OCI-M1 (cell line): ENCODE measurements at places on chromosomes 4 and X.

- no peak for DNase-seq
These were observed 38.4 kb downstream of the BCORL1 start for GRCh38 chrX:130020661-130021324.

- DNase-seq: no peak
These were observed 29.1 kb downstream of the TBC1D14 start for GRCh38 chr4:6938647-6939271.

DNA sequence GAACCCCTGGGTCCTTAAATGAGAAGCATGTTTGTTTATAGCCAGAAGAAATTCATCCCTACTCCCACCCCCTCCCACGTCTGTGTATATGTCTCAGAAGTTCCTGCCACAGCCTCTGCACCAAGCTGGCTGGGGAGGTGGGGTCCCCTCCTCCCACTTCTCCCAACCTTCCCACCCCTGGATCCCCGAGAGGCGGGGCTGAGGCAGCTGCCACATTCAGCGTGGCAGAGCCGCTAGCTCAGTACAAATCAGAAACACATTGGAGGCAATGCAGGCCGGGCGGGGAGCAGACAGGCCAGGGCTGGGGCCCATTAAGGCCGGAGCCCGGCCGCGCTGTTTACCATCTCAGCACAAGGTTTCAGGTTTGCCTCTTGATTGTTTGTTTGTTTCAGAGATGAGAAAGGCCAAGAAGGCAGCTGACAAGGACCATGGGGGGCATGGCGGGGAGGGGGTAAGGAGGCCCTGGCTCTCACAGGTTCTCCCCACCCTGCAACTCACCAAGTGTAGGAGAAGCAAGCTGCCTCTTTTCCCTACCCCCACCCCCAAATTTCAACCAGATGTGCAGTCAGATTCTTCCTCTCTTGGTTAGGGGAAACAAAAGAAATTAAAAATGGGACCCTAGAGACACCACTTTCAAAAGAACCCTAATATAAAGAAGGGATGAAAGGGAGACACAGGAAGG is 22.3 kb downstream of the PJA1 start:
- DNase-seq: no peak

GRCh38 chr4:37317104-37317643 is 72.6 kb downstream of the NWD2 start:
- DNase-seq: no peak

DNA sequence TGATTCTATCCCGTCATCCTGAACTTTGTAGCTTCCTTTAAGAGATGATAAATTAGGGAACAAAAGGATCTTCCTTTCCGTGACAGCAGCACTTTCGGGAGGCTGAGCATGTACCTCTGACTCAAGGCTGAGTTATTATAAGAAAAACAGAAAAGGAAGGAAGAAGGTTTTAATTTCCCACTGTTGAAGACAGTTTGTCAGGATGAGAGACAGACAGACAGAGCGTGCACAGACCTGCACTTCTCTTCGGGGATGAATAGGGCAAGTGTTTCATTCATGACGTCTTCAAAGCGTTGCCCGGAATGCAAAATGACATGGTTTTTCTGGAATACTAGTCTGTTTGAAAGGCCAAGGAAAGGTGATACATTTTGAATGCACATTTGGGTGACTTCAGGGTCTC is 405.3 kb upstream of the FAT1 start:
- DNase-seq: no peak

DNA sequence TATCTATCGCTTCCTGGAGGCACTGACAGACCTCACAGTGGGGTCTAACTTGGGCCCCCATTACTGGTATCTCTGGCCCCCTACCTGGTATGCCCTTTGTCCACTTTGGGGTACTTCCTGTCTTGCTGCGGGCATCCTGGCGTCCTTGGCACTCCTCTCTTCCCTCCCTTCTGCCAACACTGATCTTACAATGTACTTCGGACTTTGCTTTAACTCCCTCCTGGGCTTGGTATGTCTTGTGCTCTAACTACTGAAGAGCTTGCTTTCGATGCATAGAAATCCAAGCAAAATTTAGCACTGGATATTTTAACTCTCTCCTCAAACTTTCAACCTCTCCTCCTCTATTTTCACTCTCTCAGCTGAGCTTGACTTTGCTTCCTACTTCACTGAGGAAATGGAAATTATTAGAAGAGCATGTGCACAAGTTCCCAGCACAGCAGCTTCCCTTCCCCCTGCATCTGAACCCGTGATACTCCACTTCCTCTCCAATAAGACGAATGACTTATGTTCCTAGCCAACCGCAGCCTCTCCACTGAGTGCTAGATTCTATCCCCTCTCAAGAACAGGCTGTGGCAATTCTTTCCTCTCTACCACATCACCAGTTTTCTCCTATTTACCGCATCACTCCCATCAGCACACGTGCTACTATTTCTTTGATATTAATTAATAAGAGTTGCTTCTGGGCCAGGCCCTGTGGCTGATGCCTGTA is 52.9 kb downstream of the SUPT20HL2 start:
- DNase-seq: peak; percentile 76

DNA sequence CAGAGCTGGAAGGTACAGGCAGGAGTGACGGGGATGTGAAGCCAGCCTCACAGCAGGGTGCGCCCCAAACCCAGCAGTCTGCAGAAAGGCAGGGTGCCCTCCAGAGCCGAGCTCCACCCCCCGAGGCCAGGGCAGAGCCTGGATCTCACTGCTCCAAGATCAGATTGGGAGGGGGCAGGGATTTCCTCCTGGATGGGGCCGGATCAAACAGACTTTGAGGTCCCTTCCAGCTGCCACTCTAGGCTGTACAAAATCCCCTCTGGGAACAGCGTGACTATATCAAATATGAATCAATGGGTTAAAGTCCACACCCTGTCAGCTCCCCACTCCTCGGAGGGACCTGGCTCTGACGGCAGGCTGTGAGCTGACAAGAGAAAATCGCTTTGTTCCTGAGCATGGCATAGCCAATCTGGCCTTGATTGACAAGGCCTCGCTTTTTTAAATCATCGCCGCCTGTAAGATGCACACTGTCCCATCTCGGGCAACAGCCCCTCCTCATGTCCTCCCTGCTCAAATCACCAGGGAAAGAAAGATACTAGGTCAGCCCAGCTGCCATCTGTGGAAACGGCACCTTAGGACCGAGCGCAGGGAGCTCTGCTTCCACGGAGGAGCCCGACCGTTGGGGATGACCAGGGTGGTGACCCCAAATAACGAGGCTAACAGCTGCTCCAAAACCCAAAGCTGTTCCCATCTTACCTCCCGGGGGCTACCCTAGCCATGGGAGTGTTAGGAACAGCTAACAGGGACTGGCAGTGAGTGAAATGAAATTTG is 39.9 kb downstream of the PSAPL1 start:
- DNase-seq: no peak

DNA sequence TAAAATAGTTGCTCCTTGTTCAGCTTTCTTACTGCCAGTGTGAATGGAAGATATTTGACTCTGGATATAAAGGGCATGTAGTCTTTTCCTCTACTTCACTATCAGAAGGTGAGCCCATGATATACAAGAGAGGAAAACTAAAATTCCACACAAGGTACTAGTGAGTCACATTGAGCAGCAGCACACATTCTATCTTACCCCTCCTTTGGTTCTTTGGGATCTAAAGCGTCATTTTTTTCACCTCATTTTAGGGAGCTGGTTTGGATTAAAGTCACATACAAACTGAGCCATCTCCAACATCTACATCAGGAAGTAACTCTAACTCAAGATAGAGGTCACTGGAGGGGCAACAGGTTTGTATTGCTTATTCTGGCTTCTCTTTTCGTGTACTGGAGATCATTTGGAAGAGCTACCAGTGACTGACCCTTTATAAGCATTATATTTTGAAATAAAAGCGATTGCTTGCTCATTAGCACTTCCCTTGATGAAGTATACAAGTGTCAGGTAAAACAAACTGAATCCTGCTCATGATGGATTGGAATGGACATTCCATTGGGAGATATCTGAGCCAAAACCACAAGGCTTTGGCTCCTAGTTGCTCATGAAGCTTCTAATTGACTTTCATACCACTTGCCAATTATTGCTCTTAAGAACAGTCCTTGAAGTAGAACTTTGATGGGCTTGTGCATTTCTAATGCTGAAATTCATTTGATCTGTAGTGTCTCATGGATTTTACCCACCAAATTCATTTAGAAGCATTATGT is 124.1 kb downstream of the SPCS3 start:
- no peak for DNase-seq

GRCh38 chr4:124184792-124185191 is 527.7 kb downstream of the ANKRD50 start:
- no peak for DNase-seq

DNA sequence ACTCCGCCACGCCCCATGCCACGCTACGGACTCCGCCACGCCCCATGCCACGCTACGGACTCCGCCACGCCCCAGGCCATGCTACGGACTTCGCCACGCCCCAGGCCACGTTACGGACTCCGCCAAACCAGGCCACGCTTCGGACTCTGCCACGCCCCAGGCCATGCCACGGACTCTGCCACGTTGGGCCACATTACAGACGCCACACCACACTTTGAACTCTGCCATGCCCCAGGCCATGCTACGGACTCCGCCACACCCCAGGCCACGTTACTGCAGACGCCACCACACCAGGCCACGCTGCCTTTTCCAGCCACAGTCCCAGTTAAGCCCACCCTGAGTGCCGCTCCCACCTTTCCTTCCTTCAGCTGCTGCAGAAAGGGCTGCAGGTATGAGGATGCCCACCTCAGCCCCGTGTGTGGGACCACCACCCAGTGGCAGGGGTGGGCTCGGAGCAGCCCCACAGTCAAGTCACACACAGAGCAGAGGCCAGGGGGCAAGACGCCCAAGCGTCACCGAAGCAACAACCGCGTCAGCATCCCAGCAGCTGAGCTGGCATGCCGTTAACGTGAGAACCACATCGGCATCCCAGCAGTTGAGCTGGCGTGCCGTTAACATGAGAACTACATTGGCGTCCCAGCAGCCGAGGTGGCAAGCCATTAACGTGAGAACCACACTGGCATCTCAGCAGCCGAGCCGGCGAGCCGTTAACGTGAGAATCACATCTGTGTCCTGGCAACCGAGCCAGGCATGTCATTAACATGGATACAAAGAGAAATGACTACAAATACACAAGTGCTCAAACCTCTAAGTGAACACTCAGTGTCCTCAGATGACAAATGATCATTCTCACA is 26.4 kb downstream of the GAK start:
- no peak for DNase-seq

DNA sequence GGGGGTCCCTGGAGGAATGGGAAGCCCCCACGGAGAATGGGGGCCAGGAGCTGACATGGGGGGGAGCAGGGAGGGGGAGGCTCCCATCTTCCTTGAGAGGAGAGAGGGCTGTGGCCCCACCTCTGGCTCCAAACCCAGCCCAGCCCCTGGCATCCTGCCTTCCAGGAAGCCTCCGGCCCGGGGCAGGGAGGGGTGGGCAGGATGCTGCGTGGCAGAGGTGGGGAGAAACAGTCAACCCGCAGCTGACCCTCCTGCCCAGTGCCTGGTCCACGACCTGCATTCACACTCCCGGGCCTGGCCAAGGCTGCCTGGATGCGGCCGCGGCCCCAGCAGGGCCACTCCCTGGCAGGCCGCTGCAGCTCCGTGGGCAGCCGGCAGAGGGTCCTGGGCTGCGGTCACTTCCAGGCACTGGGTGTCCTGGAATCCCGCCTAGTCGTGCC is 39.0 kb downstream of the CPLX1 start:
- DNase-seq: no peak

DNA sequence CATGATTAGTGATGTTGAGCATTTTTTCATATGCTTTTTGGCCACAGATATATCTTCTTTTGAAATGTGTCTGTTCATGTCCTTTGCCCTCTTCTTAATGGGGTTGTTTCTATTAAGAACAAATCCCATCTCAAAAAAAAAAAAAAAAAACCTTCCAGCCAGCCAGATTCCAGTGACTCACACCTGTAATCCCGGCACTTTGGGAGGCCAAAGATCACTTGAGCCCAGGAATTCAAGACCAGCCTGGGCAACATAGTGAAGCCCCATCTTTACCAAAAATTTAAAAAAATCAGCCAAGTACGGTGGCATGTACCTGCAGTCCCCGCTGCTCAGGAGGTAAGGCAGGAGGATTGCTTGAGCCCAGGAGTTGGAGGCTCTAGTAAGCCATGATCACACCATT is 5.1 kb downstream of the RAB33B start:
- DNase-seq: no peak

DNA sequence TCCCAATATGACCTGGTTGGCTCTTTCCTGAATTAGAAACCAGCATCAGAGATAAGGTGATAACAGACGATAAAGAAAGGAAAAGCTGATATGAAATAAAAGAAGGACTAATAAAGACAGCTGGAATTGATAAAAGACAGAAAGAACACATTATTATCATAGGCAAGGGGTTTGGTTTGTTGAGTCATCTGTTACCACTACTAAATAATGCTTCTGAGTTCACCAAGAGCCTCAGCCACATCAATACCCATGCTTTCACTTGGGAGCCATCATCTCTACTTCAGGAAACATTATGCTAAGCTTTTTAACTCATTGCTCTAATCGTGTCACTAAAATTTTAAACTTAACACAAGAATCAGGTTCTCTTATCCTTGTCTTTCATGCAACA is 27.6 kb downstream of the ANXA5 start:
- no peak for DNase-seq

DNA sequence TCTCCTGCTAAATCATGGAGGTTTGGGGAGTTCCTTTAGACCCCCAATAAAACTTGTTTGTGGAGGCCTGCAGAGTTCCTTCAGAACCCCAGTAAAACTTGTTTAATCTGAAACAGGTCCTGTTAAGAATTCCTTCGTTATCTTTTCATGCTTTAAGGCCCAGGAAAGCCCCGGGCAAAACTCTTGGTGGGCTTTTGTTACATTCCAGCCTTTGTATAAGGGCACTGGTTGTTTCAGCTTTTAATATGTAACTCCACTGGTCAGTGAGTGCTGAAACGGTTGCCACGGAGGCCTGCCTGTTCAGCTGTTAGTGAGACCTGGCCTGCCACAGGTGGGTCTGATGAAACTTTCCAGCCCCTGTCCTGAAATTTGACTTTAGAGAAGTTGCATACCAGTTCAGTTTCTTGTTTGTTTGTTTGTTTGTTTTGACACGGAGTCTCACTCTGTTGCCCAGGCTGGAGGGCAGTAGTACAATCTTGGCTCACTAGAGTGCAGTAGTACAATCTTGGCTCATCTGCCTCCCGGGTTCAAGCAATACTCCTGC is 12.4 kb upstream of the DHRSX start:
- DNase-seq: no peak
